Urothelium cell line (cell line): ENCODE measurements at places on chromosomes 11 and 22.

DNA sequence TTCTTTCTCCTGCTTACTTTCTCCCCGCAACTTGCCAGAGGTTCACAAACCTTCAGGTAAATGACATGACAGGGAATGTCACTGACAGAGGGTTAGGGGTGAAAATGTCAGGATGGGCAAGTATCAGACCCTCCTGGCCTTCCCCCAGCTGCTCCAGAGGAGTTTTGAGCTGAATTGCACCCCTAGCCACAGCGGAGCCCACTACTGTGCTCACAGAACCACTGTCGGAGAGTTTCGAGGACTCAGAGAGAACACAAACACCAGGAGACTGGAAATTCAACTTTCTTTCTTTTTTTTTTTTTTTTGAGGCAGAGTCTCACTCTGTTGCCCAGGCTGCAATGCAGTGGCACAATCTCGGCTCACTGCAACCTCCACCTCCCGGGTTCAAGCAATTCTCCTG lies 21.5 kb upstream of the P2RY2 start:
- no peak for DNase-seq

DNA sequence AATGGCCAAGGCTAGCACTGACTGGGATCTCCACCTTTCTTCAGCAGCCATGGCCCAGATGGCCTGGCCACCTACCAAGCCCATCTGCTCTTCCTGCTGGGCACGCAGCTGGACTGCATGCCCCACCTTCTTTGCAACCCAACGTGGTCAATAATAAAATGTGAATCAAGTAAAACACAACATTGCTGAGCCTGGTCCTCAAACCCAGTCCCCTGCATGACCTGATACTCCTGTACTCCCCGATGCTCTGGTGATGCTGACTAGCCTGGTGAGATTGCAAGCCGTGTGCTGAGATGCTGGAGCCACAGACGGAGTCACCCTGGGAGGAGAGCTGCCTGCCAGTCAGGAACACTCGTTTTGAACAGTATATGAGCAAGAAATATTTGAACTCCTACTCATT lies 34.0 kb downstream of the PARVG start:
- DNase-seq, result no peak

- DNase-seq, result no peak
Observed at GRCh38 chr11:130600139-130600538, 151.7 kb downstream of the ADAMTS15 start.

DNA sequence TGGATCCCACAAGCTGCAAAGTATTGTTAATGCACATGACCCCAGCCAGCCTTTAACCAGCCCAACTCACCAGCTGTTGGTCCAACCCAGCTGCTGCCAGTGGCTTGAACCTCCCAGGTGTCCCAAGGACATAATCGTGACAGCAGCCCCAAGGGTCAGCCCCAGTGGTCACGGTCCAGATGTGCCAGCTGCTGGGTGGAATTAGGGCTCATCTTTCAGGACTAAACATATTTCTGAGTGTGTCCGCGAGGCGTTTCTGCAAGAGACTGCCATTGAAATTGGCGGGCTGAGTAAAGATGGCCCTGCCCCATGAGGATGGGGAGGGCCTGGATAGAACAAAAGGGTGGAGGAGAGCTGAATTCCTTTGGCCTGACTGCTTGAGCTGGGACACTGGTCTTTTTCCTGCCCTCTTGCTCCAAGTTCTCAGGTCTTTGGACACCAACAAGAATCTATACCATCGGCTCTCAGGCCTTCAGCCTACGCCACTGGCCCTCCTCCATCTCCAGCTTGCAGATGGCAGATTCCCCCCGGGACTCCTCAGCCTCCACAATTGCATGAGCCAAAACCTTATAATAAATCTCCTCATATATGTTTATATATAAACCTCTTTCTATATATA lies 240.2 kb downstream of the MN1 start:
- DNase-seq, result no peak

DNA sequence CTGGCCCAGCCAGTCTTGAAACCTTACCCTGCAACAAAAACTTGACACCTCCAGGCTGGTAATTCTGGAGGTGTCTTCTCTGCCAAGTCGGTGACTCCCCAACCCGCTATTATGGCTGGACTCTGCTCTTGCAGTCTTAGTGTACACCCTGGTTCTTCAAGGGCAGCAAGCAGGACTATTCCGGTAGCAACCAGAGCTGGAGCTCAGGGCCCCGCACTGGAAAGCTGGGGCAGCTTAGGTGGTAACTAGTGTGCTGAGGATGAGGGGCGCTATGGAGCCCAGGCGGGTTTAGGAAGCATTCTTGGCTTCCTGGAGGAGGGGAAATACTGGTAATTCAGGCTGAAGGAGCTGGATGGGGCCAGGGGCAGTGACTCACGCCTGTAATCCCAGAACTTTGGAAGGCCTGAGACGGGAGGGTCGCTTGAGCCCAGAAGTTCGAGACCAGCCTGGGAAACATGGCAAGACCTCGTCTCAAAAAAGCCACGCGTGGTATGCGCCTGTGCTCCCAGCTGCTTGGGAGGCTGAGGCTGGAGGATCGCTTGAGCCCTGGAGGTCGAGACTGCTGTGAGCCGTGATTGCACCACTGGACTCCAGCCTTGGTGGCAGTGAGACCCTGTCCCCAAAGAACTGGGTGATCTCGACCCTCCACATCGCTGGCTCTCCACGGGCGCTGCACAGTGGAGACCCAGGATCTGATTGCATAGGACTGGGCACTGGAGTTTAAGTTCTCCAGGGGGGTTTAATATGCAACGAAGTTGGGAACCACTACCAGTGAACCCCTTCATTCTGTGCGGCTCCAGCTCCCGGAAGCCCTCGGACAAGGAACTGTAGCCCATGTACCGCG lies 10.6 kb upstream of the AIFM3 start:
- no peak for DNase-seq

- DNase-seq, result no peak
Observed at GRCh38 chr11:66741153-66741552, 12.1 kb upstream of the SPTBN2 start.

GRCh38 chr22:50434849-50435248 lies 40.0 kb downstream of the SBF1 start:
- no peak for DNase-seq

GRCh38 chr11:27563201-27563600 lies 56.6 kb upstream of the LIN7C start:
- no peak for DNase-seq

DNA sequence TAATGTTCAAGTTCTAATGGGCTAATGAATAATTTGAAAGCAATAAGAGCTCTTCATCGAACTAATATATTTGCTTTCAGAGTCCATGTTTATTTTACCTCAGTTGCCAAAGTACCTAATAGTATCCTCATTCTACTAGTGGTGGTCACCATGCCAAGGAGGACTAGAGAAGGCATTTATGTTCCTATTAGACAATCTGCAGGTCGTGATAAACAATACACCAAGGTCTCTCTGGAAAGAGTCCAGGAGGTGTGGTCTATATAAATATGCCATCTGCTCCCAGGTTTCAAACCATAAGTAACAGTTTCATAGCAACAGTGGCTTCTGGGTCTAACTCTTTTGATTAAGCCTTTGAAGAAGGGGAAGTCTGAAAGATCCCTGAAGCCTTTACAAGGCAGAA lies 42.9 kb downstream of the ARFGAP3 start:
- no peak for DNase-seq

GRCh38 chr22:27197618-27198017 lies 540.2 kb downstream of the MIAT start:
- DNase-seq, result no peak

- no peak for DNase-seq
Observed at GRCh38 chr11:133705873-133706272, 139.4 kb downstream of the SPATA19 start.

- DNase-seq, result peak; percentile 41
Observed at GRCh38 chr11:97722065-97722464, 1298.7 kb upstream of the CNTN5 start.

GRCh38 chr11:87368858-87369480 lies 331.2 kb downstream of the TMEM135 start:
- DNase-seq, result no peak

GRCh38 chr11:93487032-93487483 lies 56.1 kb downstream of the SMCO4 start:
- DNase-seq, result no peak

- no peak for DNase-seq
Observed at GRCh38 chr22:30507670-30508069, 2.2 kb upstream of the SEC14L4 start.

DNA sequence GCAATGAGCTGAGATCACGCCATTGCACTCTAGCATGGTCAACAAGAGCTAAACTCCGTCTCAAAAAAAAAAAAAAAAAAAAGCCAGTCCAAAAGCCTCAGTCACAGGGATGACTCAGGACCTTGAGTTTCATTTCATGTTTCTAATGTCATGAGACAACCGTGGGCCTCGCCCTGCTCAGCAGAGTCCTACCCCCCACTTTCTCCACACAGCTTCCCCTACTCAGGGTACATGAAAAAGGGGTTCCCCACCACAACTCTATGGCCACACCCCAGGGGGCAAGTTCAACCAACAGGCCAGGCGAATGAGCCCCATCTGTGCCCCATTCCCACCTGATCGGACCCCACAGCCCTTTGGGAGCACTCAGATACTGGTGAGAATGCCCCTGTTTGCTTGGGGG lies 24.3 kb upstream of the ADA2 start:
- DNase-seq, result no peak

DNA sequence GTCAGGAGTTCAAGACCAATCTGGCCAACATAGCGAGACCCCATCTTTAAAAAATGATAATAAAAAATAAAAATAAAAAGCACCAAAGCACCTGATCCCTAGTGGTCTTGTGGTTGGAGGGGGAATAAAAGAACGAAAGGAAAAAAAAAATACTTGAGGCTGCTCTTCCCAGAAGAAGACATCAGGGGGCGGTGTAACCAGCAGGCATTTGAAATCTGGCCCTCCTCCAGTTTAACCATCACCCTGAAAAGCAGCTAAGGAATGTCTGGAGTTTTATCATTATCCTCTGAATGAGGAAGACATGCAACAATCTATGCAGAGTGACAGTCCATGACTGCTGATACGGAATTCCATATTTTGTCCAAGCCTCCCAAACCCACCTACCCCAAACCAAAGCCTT lies 5.6 kb upstream of the KCTD17 start:
- DNase-seq, result peak; percentile 43

- no peak for DNase-seq
Observed at GRCh38 chr11:29208117-29208516, 808.7 kb downstream of the KCNA4 start.

GRCh38 chr11:74492084-74492483 lies 1.4 kb downstream of the LIPT2 start:
- no peak for DNase-seq

- DNase-seq, result no peak
Observed at GRCh38 chr11:34475656-34476055, 36.9 kb downstream of the CAT start.

GRCh38 chr11:121351083-121351630 lies 58.6 kb downstream of the SC5D start:
- DNase-seq, result no peak

- DNase-seq, result no peak
Observed at GRCh38 chr11:32388871-32389770, 46.2 kb downstream of the WT1 start.

GRCh38 chr22:21030032-21030431 lies 2.3 kb downstream of the SLC7A4 start:
- no peak for DNase-seq

DNA sequence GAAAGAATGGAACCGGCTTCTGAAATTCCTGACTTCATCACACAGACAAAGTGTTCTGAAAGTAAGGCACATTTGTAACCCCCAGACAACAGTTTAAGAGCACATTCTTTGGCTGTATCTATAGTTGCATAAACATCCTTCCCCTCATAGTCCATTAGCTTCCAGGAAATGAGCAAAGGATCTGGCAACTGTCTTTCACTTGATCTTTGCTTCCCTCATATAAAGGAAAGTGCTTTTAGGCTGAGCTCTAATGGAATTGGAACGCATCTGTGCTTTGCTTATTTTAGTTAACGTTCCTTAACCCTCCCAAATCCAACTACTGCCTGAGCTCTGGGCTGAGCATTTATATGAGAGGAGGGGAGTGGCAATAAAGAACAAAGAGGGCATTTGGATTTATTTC lies 76.9 kb upstream of the API5 start:
- DNase-seq, result no peak

GRCh38 chr22:43543522-43544288 lies 131.9 kb downstream of the MPPED1 start:
- DNase-seq, result no peak

GRCh38 chr11:86108191-86108590 lies 39.3 kb upstream of the PICALM start:
- DNase-seq, result no peak

- peak; percentile 77 for DNase-seq
Observed at GRCh38 chr11:94193288-94193687, 64.6 kb downstream of the PANX1 start.

DNA sequence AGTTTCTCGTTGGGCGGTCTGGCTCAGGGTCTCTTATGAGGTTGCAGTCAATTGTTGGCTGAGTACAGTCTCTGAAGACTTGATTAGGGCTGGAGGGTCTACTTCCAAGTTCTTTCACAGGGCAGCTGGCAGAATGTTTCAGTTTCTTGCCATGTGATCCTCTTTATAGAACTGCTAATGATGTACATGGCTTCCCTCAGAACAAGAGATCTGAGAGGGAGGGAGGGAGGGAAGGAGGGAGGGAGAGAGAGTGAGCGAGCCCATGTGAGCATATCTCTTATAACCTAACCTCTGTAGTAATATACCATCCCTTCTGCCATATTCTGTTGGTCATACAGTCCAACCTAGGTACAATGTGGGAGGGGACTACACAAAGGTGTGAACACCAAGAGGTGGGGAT lies 2.7 kb upstream of the CCDC15 start:
- no peak for DNase-seq

DNA sequence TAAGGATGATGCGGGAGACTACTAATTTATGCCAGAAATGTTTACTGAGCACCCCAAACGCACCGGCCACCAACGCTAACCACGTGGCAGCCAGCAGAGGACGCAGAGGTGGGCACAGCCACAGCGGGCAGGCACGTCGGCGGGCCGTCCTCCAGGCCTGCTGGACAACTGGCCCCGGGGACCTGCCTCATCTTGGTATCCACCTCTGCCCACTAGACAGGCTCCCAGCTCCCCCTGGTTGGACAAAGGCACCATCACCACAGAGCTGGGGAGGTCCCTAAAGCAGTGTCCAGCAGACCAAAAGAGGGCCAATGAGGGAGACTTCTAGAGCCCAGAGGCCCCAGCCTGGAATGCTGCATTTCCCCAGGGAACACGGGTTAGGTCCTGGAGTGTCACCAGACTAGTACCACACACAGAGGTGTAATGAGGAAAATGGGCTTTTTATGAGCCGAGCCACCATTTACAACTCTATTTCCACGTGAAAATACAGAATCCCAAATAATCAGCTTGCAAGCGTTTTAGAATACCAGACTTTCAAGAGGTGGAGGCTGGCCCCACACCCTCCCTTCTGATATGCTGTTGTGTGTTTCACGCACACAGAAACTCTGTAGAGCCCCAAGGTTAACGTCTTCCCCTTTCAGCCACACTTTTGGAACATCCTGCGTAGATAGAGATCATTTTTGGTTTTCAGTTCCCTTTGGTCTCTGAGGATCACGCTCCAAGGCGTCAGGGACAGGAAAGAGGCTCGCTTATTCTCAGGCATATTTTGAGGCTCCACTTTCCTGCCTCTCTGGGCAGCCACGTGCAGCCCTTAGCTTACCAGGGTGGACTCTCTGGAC lies 23.7 kb upstream of the BID start:
- DNase-seq, result no peak
